ENCODE measurements at places on chromosomes 5 and 9.

- DNase-seq: no peak
These were observed 161.7 kb upstream of the RPS23 start for GRCh38 chr5:82439750-82440445.

DNA sequence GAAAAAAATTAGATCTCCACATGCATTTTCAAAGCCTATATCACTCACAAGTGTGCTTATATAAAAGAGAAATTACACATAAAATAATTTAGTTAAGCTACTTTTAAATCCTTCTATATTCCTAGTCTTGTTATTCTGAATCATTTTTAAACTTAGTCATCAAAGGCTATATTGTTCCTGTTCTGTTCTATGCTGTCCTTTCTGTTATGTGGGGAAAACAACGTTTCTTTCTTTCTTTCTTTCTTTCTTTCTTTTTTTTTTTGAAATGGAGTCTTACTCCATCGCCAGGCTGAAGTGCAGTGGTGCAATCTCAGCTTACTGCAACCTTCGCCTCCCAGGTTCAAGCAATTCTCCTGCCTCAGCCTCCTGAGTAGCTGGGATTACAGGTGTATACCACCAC, 389.2 kb upstream of the FTMT start:
- no peak for DNase-seq

GRCh38 chr9:95788021-95788420, 87.5 kb upstream of the ERCC6L2 start:
- no peak for DNase-seq

GRCh38 chr5:14996997-14997396, 125.4 kb upstream of the ANKH start:
- DNase-seq: no peak

- no peak for DNase-seq
These were observed 70.5 kb downstream of the IRX2 start for GRCh38 chr5:2680979-2681378.

- no peak for DNase-seq
These were observed 66.1 kb upstream of the GPR151 start for GRCh38 chr5:146582051-146582596.

DNA sequence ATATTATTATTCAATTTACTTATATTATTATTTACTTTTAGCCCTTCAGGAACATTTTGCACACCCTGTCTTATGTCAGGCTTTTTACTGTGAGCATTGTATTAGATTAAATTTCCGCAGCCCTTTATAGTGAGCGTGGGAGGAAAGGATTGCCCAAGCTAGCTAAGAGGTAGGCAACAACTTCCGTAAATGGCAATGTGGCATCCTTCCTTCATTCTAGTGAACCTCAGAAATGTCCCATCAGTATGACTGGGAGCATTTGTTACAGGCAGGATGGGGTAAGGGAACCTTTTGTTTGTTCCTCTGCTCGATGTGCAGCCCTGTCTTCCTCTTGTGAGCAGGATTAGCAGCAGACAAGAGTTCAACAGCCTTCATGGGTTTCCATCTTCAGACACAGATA, 6.2 kb upstream of the CD180 start:
- DNase-seq: no peak
